ENCODE measurements at places on chromosomes 11 and 22.

DNA sequence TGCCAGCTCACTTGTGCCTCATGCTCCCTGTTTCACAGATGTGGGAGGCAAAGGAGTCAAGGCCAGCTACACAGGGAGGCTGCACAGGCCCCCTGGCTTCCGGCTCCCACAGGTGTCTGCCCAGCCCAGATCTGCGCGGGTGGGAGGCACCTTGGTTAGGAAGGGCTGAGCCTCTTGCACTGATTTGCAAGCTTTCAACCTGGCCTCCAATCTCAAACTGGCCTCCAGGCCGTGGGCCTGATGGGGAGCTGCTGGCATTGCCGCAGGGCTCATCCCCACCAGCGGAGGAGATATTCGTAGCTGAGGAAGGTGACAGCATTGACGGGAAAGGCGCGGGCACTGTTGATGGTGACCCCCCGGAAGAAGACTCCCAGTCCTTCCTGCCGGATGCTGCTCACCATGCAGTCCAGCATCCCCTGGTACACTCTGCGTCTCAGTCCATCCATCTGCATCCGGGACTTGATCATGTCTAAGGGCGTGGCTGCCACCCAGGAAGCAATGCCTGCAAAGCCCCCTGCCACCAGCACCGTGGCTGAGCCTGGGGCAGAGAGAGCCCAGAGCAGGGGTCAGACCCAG is 6.2 kb downstream of the SLC25A45 start:
- no peak for DNase-seq

GRCh38 chr11:88535916-88536547 is 198.5 kb upstream of the CTSC start:
- DNase-seq = no peak

- DNase-seq = no peak
Observed at GRCh38 chr11:69398529-69399492, 82.7 kb upstream of the LINC01488 start.

GRCh38 chr11:11701070-11701469 is 79.3 kb upstream of the GALNT18 start:
- DNase-seq = no peak

DNA sequence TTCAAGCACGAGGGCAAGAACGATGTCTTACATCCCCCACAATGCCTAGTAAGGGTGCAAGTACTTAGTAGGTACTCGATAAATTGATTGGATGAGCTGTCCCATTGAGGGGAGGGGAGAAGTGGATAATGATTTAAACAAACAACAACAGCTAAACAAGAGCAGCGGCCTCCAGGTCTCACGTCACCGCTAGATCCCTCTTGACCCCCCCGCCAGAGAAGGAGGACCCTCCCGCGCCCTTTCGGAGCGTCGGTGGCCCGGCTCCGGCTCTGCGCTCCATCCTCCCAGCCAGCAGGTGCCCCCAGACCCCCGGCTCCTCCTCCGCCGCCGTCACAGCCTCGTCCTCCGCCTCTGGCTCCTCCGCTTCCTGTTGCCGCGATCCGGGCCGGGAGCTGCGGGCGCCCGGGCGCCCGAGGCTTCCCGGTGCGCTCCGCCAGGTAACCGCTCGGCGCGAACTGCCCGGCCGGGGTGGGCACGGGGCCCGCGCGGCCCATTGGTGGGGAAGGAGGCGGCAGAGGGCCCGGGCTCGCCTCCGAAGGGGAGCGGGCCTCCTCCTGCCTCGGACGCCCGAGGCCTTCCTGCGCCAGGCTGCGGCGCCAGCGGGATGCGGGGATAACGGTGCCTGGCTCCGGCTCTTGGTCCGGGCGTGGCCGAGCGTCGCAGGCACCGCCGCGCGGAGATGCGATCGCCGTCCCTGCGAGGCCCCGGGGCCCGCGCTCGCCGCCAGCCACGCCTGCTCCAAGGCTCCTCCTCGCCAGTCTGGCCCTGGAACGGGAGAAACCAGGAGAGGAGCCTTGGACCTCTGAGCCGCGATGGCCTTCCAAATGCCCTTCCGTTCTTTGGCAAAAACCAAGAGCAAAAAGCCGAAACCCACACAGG is at the start of gene TLCD5:
TSS of gene TLCD5 (plus strand) at position 368 of the 879 bp plus-strand sequence. CDS start 2,143 bp downstream, outside the sequence.
- DNase-seq = peak; percentile 24

DNA sequence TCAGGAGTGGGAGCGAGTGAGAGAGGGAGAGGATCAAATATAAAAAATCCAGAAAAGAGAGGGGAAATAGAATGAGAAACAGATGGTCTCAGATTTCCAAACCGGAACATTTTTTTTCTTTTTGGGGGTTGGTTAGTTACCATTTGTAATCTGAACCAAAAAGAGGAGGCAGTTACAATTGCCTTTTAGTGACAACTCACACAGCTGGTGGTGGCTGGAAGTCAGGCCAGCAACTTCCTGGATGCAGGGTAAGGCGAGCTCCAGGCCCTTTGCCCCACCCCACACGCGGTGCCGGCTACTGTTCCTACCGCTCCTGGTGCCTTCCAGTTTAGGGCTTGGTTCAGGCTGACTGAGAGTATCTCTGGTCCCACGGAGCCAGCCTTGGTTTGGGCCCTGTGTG is 21.0 kb upstream of the UBASH3B start:
- DNase-seq = no peak

- DNase-seq = no peak
Observed at GRCh38 chr11:76284161-76284560, 77.9 kb upstream of the WNT11 start.

DNA sequence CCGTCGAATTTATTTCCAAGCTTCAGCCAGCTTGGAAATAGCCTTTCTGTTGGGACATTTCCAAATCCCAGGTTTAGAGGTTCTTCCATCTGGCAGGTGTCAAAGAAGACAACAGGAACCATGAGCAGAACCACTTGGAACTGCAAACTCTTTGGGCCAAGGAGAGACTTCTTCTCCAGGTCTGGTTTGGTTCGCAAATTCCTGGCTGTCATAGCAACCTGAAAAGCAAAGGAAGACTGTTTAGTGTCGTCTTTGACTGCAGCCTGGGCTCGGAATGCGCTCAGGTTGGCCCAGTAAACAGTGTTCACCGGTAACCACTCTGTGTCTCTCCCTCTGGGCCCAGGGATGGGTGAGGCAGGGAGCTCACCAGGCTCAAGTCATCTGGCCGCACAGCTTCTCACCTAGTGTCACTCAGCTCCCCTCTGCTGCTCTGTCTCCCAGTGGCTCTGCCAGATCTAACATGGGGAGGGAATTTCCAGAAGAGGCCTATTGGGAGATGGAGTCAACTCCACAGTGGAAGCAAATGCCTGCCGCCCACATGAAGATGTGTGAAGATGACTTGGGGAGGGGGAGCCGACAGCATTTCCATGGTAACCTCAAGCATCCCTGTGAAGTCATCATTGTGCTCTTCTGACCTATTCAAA is 11.9 kb upstream of the CLMP start:
- DNase-seq = no peak

DNA sequence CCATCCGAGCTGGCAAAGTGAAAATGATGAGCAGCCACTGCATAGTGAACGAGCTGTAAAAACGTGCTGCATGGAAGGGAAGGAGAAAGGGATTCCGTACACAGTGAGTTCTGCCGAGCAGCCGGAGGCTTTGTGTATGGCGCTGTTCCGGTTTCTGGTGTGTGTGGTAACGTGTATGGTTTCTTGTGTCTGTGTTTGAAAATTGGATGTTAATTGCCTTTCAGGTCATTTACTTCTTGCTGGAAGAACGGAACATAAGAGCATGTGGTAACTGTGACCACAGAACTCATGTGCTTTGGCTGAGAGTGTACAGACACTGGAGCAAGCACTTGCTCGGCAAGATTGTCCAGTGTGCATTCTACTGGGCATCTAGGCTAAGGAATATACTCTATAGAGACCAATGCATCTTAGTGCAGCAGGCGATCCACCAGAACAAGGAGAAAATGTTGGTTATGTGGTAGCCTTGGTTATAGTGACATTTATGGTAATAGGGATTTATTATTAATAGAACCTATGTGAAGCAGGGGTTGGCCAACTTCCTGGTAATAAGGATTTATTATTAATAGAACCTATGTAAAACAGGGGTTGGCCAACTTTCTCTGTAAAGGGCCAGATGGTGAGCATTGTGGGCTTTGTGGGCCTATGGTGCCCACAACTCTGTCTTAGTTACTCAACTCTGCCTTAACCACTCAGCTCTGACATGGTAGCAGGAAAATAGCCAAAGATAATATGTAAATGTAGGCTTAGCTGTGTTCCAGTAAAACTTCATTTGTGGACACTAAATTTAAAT is 49.2 kb downstream of the GRAMD1B start:
- DNase-seq = peak; percentile 14

DNA sequence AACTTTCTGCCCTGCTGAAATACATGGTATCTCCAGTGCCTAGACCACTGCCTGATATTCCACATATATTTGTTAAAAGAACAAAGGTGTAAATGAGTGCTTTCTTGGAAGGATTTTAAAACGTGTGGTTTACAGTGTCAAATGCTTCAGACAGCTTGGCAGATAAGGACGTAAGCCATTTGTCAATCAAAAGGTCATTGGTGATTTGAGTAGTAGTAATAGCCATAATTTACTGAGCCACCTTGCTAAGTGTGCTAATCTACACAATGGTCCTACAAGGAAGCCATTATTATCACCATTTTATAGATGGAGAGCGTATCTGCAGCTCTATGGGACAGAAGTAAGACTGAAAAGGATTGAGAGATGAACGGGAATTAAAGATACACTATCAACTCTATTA is 186.8 kb upstream of the MPPED2 start:
- no peak for DNase-seq

- DNase-seq = no peak
Observed at GRCh38 chr22:42959576-42960509, 55.1 kb downstream of the PACSIN2 start.

- no peak for DNase-seq
Observed at GRCh38 chr11:116776522-116776984, 3.8 kb upstream of the BUD13 start.

DNA sequence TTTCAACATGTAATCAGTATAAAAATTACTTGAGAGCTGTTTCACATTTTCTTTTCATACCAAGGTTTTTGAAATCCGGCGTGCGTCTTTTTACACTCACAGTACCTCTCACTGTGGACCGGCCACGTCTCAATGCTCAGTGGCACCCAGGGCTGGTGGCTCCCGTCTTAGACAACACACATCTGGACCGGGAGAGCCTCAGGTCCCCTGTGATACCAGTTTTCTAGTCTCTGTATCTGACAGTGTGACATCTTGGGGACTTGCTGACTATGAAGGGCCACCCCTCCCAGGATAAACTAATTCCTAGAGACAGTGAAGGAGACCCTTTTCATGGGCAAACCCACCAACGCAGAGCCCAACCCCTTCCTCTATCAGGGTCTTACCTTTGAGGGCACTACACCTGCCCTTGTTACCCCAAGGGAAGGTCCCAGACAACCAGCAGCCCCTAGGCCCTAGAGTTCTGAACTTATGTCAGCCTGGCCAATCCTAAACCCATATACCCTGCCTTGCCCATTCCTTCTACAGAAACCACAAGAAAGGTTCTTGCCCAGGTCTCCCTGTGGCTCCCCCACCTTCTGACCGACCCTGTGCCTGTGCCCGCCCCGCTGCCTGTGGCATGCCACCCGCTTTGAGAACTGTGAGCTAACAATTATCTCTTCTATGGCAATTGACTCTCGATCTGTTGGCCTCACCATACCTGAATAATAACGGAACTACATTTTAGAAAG is 6.1 kb upstream of the ASCL2 start:
- DNase-seq = no peak

GRCh38 chr11:115712296-115712695 is 208.1 kb upstream of the CADM1 start:
- no peak for DNase-seq

DNA sequence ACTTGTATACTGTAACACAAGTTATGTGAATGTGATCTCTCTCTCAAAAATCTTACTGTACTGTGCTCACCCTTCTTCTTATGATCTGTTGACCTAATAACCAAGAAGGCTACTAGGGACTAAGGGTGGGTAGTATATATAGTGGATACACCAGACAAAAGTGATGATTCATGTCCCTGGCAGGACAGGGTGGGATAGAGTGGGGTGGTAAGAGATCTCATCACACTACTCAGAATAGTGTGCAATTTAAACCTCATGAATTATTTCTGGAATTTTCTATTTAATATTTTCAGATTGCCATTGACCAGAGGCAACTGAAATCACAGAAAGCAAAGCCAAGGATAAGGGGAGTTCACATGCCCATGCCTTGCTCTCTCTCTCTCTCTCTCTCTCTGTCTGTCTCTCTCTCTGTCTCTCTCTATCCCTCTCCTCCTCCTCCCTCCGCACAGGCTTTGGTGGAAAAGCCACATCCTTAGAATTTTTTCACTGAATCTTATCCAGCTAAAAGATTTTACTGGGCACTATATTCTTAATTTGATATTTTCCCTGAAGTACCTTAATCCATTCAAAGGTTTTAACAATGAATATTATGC is 12.0 kb upstream of the STK33 start:
- no peak for DNase-seq

GRCh38 chr11:102184269-102184987 is 74.2 kb downstream of the YAP1 start:
- DNase-seq = no peak

- DNase-seq = no peak
Observed at GRCh38 chr11:125188021-125188420, 23.5 kb downstream of the PKNOX2 start.

GRCh38 chr11:63017306-63017974 is 1.8 kb upstream of the SLC22A8 start:
- no peak for DNase-seq

GRCh38 chr22:22693531-22693884 is 49.1 kb downstream of the GGTLC2 start:
- DNase-seq = no peak

DNA sequence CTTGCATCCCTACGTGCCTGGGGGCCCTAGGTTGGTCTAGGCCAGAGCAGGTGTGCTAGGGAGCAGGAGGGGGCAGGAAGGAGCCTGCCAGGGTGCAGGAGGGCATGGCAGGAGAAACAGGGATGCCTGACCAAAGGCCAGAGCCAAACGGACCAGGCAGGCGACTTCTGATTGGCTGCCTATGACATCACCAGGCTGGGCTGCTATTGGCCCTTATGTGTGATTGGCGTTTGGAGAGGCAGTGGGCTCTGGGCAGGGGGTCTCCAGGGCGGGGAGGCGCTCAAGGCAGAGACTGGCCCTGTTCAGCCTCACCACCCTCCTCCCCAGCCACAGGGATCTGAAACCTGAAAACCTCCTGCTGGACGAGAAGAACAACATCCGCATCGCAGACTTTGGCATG is 44.4 kb downstream of the MOB2 start:
- DNase-seq = no peak

All from CD4-positive, alpha-beta T cell treated with Interleukin-1 beta for 1 hour (primary cell).